ENCODE measurements at places on chromosomes 2 and 18. TPM values are rescaled to one million over a fixed set of nuclear protein-coding genes. Genes with fewer than 3 reads are reported as not detected.

The FSIP2 gene
- 0.86 TPM for total RNA-seq

The ARHGAP25 gene
- total RNA-seq, result 0.30 TPM

The SNRNP27 gene
- 69.3 TPM for total RNA-seq

The TMEM247 gene
- not detected for total RNA-seq

The DNAJC5G gene
- total RNA-seq, result not detected

The AKAIN1 gene
- total RNA-seq, result not detected

DNA sequence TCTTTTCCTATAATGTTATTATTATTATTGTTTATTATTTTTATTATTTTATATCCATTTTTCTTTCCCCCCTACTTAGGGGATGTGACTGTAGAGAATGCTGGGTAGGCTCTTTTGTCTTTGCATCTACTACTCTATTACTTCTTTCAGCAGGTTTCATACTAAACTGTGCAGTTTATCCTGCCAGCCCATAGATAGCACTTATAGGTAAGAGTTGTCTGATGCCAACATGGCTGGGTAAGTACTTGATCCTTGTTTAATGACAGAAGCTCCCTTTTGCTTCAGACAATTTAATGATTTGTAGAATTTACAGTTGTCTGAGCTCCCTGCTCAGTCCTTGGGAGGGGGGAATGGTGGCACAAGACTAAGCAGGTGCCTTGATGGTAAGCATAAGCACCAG, 262.9 kb upstream of the CDH2 start:
- DNase-seq, result peak; percentile 25

DNA sequence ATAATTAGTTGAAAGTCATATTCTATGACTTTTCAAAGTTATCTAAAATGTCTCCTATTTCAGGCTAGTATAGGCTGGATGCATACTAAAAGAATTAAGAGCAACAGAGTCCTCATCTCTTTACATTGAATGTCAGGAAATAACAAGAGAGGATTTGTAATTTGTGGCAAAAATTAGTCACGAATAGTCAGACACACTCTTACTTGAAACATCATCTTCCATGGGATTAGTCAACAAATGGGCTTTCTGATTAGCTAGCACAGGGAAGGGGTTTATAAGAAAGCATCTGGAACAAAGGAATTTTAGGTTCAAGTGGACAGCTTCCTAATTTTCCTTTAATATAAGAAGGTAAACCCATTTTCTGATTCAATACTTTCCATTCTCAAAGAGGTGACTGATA, 330.3 kb upstream of the MEX3C start:
- DNase-seq, result no peak

DNA sequence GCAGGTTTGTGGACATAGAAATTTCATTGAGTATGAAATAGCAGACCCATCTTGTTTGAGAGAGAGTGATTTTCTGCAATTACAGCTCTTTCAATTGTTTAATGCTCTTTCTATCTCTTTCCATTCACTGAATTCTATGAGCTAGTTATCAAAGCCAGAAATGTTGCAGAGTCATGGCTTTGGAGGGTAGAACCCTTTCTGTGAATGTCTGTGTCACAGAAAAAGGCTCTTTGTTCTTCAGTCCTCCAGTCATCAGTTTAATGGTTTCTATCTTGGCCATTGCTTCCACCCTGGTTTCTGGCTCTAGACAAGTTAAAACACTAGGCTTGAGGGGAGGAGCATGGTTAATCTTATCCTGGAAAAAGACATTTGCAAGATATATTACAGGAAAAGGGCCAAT, 655.0 kb downstream of the STK39 start:
- no peak for DNase-seq

DNA sequence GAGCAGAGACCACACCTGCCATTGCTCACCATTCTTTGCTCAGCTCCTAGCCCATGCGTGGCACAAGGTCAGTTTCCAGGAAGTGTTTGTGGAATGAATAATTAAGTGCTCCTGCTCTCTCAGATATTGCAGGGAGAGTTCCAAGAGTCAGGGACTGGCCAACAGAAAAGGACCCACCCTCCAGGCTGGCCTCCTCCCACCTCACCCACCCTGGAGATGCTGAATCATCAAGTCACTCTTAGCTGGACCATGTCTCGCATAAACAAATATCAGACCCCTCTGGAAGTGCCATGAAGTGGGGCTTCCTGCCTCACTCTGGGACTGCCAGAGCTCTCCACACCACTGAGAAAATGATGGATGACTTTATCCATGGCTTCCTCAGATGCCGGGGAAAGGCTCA, 256.0 kb downstream of the TNS1 start:
- DNase-seq, result peak; percentile 72

GRCh38 chr2:43201497-43201896, 24.9 kb downstream of the ZFP36L2 start:
- no peak for DNase-seq

DNA sequence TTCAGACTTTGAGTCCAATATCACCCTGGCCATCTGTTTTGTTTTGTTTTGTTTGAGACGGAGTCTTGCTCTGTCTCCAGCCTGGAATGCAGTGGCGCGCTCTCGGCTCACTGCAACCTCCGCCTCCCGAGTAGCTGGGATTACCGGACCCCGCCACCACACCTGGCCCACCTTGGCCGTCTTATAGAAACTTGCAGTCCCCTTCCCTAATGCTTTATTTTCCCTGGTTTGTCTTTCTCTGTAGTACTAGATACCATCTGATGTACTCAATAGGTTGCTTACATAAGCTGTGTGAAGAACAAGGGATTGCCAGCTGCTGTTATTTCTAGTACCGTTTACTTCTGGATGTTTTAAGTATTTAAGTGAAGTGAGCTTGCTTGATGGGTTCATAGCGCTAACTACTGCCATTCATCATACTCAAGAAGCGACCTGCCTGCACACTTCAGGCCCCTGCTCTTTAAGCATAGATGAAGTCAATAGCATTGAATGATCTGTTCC, 1.2 kb downstream of the RPL31 start:
- DNase-seq, result peak; percentile 7

GRCh38 chr18:50071397-50071796, 123.5 kb downstream of the MYO5B start:
- no peak for DNase-seq

- no peak for DNase-seq
Observed at GRCh38 chr2:75311993-75312392, 112.7 kb upstream of the TACR1 start.

GRCh38 chr18:63155169-63155852, 164.3 kb downstream of the BCL2 start:
- no peak for DNase-seq

GRCh38 chr2:202158796-202159195, 79.6 kb downstream of the SUMO1 start:
- DNase-seq, result no peak

DNA sequence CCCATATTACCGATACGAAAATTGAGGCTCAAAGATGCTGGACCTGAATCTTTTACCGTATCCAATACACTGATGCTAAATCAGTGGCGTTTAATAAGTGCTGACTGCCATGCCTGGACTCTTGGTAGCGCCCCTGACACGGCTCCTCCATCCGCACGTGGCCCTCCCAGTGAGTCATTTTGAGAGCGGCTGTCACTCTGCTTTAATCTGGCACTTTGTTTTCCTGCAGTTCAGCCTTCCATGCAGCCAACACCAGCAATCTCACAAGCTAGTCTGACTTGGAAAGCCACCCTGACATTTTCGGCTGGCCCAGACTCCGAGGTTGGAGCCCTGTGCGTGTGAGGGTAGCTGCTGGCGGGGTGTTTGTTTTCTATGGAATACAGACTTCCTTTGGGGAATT, 155.1 kb upstream of the LMAN1 start:
- DNase-seq, result peak; percentile 44

Data from astrocyte (in vitro differentiated cells and primary cell).